ENCODE measurements at places on chromosomes 1 and 21.

- no peak for DNase-seq
These were observed 117.7 kb upstream of the IVNS1ABP start for GRCh38 chr1:185434721-185435120.

DNA sequence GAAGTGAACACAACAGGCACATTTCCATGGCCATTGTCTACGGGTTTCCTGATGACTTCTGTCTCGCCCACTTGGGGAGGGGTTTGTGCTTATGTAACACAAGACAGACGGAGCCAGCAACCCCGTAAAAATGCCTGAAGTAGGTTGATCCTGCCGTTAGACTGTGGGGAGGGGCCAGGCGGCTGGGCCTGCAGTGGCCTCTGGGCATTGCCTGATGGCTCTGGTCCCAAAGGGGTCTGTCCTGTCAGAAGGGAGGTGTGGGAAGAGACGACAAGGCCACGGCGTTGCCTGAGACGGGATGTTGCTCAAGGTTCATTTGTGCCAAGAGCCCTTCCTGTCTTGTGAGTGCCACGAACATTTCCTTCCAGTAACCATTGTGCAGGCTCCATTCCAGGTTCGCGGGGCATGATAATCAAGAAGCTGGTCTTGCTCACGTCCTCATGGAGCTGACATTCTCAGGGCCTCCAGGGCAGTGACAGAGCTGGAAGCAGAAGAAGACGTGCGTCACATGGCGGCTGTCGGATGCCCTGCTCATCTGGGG, 44.7 kb downstream of the ABCG1 start:
- DNase-seq, result no peak

- no peak for DNase-seq
These were observed 46.7 kb upstream of the LBR start for GRCh38 chr1:225474439-225474985.

DNA sequence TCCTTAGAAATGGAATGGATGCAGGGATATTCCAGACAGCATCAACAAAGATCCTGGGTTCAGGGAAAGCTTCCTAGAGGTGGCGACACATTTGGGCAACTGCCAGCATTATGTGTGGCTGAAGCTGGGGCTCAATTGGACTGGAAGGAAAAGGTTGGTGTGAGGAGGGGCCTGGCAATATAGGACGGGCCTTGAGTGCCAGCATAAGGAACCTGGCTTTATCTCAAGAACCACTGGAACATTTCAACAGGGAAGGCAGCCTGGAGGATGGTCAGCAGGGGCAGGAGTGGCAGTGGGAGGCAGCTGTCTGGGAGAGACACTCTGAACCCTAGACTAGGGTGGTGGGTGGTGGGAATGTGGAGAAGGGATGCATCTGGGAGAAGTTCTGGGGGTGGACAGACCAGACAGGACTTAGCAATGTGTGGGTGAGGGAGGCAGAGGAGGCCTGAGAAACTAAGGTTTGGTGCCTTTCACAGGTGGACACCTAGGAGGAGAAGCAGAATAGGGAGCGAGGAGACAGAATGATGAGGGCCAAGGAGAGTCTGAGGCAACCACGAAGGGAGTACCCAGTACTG, 3.5 kb downstream of the SH3BGRL3 start:
- no peak for DNase-seq

DNA sequence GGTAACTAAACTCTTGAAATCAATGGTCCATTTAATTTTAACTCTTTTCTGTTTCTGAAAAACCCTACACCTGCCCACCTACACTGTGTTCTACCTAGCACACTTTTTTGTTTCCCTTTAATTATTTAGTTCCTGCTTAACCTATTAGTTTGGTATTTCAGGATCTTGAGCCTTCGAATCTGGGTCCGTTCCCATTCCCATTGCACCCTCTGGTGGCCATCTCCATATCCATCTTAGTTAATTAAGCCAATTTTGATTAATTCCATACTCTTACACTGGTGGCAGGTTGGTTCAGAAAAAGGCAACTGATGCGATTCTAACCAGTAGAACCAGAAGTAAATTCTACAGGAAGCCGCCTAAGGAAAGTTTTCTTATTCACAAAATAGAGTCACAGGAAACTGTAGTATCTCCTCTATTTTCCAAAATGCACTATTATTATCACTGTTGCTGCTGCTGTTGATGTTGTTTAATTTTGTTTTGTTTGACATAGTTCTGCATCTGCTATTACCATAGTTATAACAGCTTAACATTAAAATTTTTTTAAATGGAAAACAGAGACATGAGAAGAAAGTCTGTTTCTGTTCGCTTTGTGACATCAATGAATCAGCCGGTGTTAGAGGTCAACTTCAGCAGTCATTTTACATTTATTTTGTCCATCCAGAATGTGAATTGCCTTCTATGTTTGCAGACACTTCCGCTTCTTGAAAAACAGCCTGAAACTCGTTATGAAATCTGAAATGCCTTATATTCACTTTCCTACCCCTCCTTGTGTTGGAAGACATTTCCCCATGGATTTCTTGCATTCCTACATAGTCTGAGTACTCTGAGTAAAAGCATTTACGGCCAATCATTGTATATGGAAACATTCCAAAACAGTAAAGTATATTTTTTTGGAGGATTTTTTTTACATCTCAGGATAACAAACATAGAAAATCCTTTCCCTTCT, 115.5 kb upstream of the NCAM2 start:
- peak; percentile 43 for DNase-seq

GRCh38 chr21:38228115-38228514, 28.7 kb upstream of the KCNJ15 start:
- DNase-seq, result peak; percentile 91

DNA sequence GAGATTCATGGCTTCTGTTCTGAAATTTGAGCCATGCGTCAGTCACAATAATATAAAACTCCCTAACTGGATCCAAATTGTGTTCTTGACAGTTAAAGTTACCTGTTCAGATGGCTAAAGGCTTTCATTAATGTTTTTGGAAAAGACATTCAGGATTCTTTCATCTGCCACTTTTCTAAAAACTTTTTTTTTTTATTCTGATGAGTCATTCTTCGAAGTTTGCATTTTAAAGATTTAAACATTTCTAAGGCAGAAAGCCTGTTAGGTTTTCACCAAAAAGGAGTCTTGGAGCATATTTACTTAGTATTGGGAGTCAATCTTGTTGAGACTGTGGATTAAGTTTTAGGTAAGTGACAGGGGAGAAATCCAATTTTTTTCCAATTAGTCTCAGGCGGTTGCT, 18.9 kb upstream of the SDC3 start:
- DNase-seq, result no peak

- DNase-seq, result no peak
These were observed 1.7 kb downstream of the MARCKSL1 start for GRCh38 chr1:32334274-32334861.

- no peak for DNase-seq
These were observed 118.3 kb downstream of the DHRS3 start for GRCh38 chr1:12499539-12500240.

- DNase-seq, result no peak
These were observed 29.9 kb upstream of the PUM1 start for GRCh38 chr1:31095298-31095981.

DNA sequence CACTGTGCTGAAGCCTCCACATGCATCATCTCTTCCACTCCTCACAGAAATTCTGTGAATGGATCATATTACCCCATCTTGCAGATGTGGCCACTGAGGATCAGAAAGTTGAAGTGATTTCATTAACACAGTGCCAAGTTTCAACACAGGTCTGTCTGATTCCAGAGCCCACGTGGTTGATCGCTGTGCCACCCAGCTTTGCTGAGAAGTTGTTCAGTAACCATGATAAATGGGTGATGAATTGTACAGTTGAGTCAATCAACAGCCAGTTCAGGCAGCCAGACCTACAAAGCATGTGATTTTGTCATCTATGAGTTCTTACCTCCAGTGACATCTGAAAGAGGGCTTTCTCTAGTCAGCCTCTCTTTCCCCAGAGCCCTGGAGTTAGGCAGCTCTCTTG, 61.8 kb upstream of the GRHL3 start:
- no peak for DNase-seq

GRCh38 chr21:44943686-44944550, 4.1 kb downstream of the SLX9 start:
- no peak for DNase-seq

GRCh38 chr1:171909711-171910110, 68.4 kb downstream of the DNM3 start:
- no peak for DNase-seq
